Glomerular endothelial cell (primary cell): ENCODE measurements at places on chromosomes 4 and X. TPM values are rescaled to one million over a fixed set of nuclear protein-coding genes. Genes with fewer than 3 reads are reported as not detected.

Gene IL13RA2
- 0.12 TPM in 1 of 2 replicates, not detected in the other for total RNA-seq

Gene RTL9
- total RNA-seq: not detected in 2 replicates

Gene STOX2
- 1.1 TPM in 2 replicates for total RNA-seq

Gene STAP1
- not detected in 2 replicates for total RNA-seq

Gene ATP2B3
- not detected in 2 replicates for total RNA-seq

Gene ARAP2
- 0.58 and 1.4 TPM in 2 replicates for total RNA-seq

Gene SOWAHD
- not detected in 2 replicates for total RNA-seq

Gene XAGE1A
- not detected in 2 replicates for total RNA-seq

Gene TEX13B
- 0.47 TPM in 1 of 2 replicates, not detected in the other for total RNA-seq
